ENCODE measurements at places on chromosomes 4 and X.

GRCh38 chr4:147987252-147987651 is 255.4 kb downstream of the ARHGAP10 start:
- no peak overlapping the region for H3K4me3 ChIP-seq
- DNase-seq = no peak
- peaks cover 14% of the 10 kb centered on the region for H3K4me1 ChIP-seq
- H3K27me3 ChIP-seq = no peaks in the 10 kb centered on the region
- no peak overlapping the region for H3K27ac ChIP-seq

DNA sequence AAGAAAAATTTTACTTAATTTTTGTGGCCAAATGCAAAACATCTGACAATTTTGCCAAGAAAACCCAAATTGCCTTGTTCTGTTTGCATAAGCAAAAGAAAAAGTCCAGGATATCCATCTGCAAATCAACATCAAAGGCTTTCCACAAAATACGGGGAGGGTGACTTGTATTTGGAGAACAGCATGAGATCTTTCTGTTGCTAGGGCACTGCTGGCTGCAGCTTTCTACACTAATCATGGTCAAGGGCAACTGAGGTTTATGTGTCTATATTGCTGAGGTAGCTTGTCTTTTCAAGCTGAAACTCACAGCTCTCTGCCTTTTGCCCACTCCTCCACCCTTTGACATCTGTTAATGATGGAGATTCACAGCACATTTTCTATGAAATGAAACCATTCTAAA is 389.1 kb downstream of the NKX6-1 start:
- no peaks in the 10 kb centered on the region for H3K27me3 ChIP-seq
- H3K36me3 ChIP-seq = peaks cover 10% of the 10 kb centered on the region
- no peak overlapping the region for H3K4me3 ChIP-seq
- no peaks in the 10 kb centered on the region for H3K4me1 ChIP-seq
- no peak for DNase-seq

GRCh38 chr4:89899152-89899551 is 4.5 kb downstream of the MMRN1 start:
- H3K27me3 ChIP-seq = no peaks in the 10 kb centered on the region
- H3K4me1 ChIP-seq = no peaks in the 10 kb centered on the region
- H3K27ac ChIP-seq = no peak overlapping the region
- H3K4me3 ChIP-seq = no peak overlapping the region

DNA sequence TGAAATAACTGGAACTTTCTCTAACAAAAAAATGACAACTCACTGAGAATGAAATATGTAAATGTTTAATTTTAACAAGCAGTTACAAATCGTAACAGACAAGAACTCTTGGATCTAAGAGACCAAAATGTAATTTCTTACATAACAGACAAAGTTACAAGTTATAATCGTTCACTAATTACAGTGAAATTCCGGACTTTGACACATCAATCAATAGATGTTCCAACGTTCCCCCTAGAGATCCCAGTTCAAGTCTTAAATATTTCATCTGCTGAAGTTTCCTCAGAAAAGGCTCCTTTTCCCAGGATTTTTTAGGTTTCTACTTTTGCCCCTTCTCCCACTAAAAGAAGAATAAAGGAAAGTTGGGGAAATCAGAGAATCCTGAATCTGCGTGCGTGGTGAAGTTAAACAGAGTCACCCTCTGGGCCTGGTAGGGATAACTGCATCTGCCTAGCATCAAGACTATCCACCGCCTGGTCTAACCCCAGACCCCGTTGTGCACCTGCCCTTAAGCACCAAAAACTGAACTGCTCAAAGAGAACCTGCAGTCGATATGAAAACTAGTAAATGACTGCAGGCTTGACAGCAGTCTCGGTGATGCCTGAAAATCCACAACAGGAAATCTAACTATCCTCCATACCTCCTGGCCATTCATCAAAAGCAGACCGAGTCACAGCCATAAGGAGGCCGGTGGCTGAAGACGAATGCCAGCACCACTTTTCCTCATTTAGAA is 2.3 kb downstream of the IRF2 start:
- peak overlapping the region; percentile 85 for H3K4me3 ChIP-seq
- H3K27me3 ChIP-seq = no peaks in the 10 kb centered on the region
- H3K27ac ChIP-seq = no peak overlapping the region
- DNase-seq = no peak
- peaks cover 5% of the 10 kb centered on the region for H3K36me3 ChIP-seq

- H3K27ac ChIP-seq = no peak overlapping the region
- peaks cover 26% of the 10 kb centered on the region for H3K36me3 ChIP-seq
- no peak overlapping the region for H3K4me3 ChIP-seq
- H3K27me3 ChIP-seq = no peaks in the 10 kb centered on the region
- DNase-seq = no peak
These were observed 13.5 kb downstream of the AMER1 start for GRCh38 chrX:64192040-64192439.

DNA sequence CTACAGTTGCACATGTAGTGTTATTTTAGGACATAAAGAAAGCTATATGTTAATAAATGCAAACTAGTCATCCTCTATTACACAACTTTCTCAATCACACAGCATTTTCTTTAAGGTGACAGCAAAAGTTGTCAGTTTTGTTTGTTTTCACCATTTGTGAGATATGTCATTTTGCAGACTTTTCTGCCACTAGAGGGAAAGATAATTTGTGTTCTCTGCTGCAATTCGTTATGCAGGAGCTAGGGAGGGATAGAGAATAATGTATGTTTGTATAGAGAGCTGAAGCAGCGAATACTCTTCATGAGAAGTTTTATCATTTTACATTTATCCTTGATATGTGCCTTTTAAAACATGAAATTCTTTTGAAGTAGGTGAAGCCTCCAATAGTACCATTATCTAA is 670.6 kb upstream of the ATOH1 start:
- H3K27me3 ChIP-seq = no peaks in the 10 kb centered on the region
- no peak overlapping the region for H3K4me3 ChIP-seq
- H3K4me1 ChIP-seq = peaks cover 4% of the 10 kb centered on the region
- DNase-seq = no peak

DNA sequence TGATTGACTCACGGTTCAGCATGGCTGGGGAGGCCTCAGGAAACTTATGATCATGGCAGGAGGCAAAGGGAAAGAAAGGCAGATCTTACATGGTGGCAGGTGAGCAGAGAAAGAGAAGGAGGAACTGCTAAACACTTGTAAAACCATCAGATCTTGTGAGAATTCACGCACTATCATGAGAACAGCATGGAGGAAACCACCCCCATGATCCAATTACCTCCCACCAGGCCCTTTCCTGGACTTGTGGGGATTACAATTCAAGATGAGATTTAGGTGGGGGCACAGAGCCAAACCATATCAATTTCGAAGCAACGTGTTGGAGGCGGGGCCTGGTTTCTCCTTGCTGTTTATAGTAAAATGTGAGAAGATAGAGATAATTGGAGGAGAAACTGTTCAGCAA is 167.4 kb downstream of the GABRB1 start:
- no peak for DNase-seq
- H3K27ac ChIP-seq = no peak overlapping the region
- no peaks in the 10 kb centered on the region for H3K4me1 ChIP-seq
- H3K4me3 ChIP-seq = no peak overlapping the region
- no peaks in the 10 kb centered on the region for H3K27me3 ChIP-seq
- H3K36me3 ChIP-seq = no peaks in the 10 kb centered on the region

GRCh38 chrX:79140731-79141130 is 3.8 kb upstream of the GPR174 start:
- H3K27me3 ChIP-seq = no peaks in the 10 kb centered on the region
- DNase-seq = no peak
- H3K36me3 ChIP-seq = no peaks in the 10 kb centered on the region

GRCh38 chr4:117983541-117984365 is 50.5 kb upstream of the NDST3 start:
- H3K4me3 ChIP-seq = no peak overlapping the region
- H3K4me1 ChIP-seq = no peaks in the 10 kb centered on the region
- H3K36me3 ChIP-seq = no peaks in the 10 kb centered on the region

DNA sequence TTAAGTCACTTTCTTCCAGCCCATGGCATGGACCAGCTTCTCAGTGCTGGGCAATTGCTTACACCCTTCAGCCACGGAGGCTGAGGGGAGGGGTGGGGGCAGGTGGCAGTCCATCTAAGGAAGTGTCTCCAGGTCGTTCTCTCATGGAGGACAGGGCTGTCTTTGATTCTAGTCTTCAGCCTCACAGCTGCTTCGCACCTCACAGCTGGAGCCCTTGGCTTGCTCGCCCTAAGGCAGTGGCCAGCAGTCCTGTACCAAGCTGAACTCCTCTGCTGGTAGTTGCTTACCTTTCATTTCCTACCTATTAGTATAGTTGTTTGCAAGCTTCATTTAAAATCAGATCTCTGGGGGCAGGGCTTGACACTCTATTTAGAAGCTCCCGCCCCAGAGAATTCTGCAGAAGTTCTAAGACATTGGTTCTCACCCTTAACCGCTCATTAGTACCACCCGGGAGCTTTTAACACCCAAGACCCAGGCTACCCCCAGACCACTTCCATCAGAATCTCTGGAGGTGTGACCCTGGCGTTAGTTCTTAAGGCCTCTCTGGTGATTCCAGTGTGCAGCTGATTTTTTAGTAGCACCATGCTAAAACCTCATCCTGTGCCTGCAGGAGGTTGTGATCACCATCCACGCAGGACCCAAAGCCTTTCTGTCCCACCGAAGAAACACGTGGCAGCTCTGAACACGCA is 386.8 kb downstream of the UNC5C start:
- H3K27me3 ChIP-seq = no peaks in the 10 kb centered on the region
- H3K4me3 ChIP-seq = no peak overlapping the region
- H3K27ac ChIP-seq = no peak overlapping the region
- no peaks in the 10 kb centered on the region for H3K36me3 ChIP-seq
- peaks cover 4% of the 10 kb centered on the region for H3K4me1 ChIP-seq

GRCh38 chr4:108375434-108375833 is 206.7 kb upstream of the LEF1 start:
- no peak overlapping the region for H3K27ac ChIP-seq
- no peaks in the 10 kb centered on the region for H3K27me3 ChIP-seq
- H3K4me1 ChIP-seq = no peaks in the 10 kb centered on the region
- DNase-seq = no peak
- peaks cover 4% of the 10 kb centered on the region for H3K36me3 ChIP-seq
- no peak overlapping the region for H3K4me3 ChIP-seq

DNA sequence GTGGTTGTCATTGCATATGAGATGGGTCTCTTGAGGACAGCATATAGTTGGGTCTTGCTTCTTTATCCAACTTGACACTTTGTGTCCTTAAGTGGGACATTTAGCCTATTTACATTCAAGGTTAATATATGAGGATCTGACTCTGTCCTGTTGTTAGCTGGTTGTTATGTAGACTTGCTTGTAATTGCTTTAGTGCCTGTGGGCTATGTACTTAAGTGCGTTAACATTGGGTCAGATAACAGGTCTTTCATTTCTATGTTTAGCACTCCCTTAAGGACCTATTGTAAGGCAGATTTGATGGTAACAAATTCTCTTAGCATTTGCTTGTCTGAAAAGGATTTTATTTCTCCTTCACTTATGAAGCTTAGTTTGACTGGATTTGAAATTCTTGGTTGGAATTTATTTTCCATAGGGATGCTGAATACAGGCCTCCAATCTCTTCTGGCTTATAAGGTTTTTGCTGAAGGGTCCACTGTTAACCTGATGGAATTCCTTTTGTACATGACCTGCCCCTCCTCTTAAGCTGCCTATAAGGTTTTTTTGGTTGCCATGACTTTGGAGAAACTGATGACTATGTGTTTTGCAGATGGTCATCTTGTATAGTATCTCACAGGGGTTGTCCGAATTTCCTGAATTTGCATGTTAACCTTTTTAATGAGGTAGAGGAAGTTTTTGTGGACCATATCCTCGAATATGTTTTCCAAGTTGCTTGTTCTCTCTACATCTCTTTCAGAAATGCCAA is 162.0 kb downstream of the NKX6-1 start:
- no peak overlapping the region for H3K4me3 ChIP-seq
- no peak for DNase-seq
- peaks cover 46% of the 10 kb centered on the region for H3K36me3 ChIP-seq
- H3K4me1 ChIP-seq = no peaks in the 10 kb centered on the region

GRCh38 chrX:46967547-46967946 is 55.3 kb downstream of the JADE3 start:
- H3K4me3 ChIP-seq = no peak overlapping the region
- no peak for DNase-seq
- H3K27ac ChIP-seq = no peak overlapping the region
- no peaks in the 10 kb centered on the region for H3K27me3 ChIP-seq

- H3K4me3 ChIP-seq = no peak overlapping the region
- no peaks in the 10 kb centered on the region for H3K4me1 ChIP-seq
- no peak for DNase-seq
- H3K36me3 ChIP-seq = peaks cover 85% of the 10 kb centered on the region
- H3K27ac ChIP-seq = no peak overlapping the region
These were observed 20.9 kb downstream of the HNRNPD start for GRCh38 chr4:82352825-82353366.

DNA sequence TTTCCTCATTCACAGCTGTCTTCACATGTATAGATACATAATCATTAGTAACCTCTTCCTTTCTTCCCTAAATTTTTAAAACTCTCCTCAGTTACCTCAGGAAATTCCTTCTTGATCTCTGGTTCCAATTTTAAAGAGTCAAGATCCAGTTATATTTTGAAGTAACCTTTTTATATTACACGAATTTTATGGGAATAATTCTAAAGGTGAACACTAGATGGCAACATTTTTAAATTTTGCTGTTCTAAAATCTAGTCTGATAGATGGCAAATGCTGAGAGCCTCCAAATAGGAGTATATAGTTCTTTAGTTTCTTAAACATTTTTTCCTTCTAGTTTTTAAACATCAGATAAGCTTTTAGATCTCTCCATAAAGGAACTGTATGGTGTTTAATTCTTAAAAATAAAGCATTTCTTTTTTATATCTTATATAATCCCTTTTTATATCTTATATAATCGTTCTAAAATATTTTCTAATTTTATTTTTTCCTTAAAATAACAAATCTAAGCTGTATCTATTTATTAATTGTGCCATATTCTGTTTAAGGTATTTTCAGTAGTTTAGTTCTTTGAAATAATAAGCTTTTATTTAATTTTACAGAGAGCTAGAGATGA is 37.9 kb upstream of the PAPSS1 start:
- H3K4me3 ChIP-seq = no peak overlapping the region
- no peaks in the 10 kb centered on the region for H3K27me3 ChIP-seq
- no peak for DNase-seq

DNA sequence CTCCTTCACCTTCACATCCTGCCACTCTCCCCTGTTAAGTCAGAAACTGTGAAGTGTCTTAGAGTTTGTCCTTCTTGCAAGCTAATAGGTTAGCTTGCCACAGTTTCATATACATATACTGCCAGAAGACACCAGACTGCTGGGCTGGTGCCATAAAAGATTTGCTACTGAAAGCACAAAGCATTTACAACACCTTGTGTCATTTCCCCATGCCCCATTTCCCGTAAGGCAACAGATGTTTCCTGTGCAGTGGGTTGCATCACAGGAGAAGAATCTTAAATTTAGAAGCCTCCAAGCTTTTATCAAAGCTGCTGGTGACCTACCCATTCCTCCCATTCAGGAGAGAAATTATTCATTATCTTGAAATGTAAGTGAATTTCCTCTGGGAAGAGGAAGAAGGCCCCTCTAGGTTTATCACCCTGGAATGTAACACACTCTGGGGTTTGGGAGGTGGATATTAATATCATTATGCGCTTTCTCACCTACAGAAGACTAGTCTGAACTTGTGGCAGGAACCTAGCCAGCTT is 34.5 kb upstream of the RAB33B start:
- no peaks in the 10 kb centered on the region for H3K27me3 ChIP-seq
- no peaks in the 10 kb centered on the region for H3K4me1 ChIP-seq
- DNase-seq = no peak
- H3K36me3 ChIP-seq = peaks cover 15% of the 10 kb centered on the region
- no peak overlapping the region for H3K27ac ChIP-seq

Data from H9 (cell line).